SJCRH30 (cell line): ENCODE measurements at places on chromosomes 1 and 21. TPM values are rescaled to one million over a fixed set of nuclear protein-coding genes. Genes with fewer than 3 reads are reported as not detected.

Gene TMPRSS15
- total RNA-seq: not detected in 2 replicates

Gene SLC30A7
- total RNA-seq: 24.8 and 28.8 TPM in 2 replicates

DNA sequence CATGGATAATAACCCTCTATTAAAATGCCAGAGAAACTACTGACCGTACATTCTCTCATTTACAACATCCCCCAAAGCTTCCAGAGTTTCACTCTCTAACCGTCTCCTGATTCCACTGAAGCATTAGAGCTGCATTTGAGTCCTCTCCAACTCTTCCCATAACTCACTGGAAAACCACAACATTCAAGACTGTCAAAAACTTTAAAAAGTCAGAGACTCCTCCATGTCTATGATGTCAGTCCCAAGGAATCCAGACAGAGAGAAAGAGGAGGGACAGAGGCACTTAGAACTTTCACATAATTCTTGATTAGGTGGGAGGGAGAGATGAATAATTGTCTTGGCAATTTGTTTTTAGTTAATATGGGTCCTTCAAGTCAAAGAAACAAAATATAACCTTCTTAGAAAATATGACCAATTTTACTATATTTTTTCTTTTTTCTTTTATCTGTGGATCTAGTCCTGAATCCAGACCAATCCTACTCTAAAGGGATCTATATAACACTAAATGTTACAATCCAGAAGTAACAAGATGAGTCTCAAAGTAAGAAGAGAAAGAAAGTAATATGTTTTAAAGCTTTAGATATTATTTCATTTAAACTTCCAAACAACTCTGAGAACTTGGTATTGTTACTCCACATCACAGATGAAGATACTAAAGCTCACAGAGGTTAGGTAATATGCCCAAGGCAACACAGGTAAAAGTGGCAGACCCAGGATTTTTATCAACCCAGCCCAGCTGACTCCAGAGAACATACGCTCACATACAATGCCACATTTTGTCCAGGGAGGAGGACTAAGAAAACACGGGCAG lies 23.8 kb downstream of the OTUD7B start:
- H3K27me3 ChIP-seq: no peaks in the 10 kb centered on the region
- 0 out of 2 replicates have a peak overlapping the region, but pooled peaks have one; percentile 5 for H3K27ac ChIP-seq
- no peak overlapping the region for H3K4me3 ChIP-seq
- H3K36me3 ChIP-seq: no peaks in the 10 kb centered on the region
- peak; percentile 11 for DNase-seq

DNA sequence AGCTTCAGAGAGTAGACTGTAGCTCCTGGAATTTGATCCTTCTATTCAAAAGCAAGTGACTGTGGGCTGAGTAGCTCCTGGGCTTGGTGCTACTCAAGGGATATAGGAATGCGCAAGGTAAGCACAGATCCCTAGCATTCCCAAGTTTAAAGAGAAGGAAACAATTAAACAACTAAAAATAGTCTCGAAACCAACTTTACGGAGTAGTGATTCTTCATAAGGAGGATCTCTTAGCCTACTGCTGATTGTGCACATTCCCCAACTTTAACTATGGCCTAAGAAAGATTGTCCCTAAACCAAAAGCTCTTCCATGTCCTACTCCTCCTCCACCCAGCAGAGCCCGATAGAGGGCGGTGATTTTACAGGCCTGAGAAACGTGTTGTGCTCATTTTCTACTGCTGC lies 226.5 kb upstream of the CAMK1G start:
- H3K36me3 ChIP-seq: no peaks in the 10 kb centered on the region
- H3K27ac ChIP-seq: no peak overlapping the region
- peaks cover 37% of the 10 kb centered on the region for H3K4me1 ChIP-seq
- no peaks in the 10 kb centered on the region for H3K27me3 ChIP-seq
- no peak for DNase-seq
- no peak overlapping the region for H3K4me3 ChIP-seq

- DNase-seq: no peak
- H3K4me3 ChIP-seq: no peak overlapping the region
- peaks cover 15% of the 10 kb centered on the region for H3K4me1 ChIP-seq
Observed at GRCh38 chr1:225424562-225425200, 3.2 kb downstream of the LBR start.

Gene ADGRL2
- 90.3 and 98.0 TPM in 2 replicates for total RNA-seq

DNA sequence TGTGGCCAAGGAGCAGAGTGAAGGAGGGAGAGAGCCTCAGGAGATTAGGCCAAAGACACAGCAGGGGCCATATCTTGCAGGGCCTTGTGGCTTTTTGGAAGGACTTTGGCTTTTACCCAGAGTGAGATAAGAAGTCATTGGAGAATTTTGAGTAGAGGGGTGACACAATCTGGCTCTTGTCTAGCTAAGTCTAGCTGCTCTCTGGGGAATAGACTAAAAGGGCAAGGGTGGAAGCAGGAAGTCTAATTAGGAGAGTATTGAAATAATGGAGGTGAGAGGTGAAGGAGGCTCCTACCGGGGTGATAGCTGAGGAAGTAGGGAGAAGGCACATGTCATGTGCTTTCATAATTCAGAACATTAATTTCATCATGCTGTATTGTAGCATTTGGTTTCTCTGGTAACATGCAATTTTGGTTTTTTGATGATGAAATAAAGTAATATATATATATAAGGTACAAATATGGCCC lies 34.3 kb upstream of the KCNA3 start:
- H3K4me3 ChIP-seq: no peak overlapping the region
- H3K27me3 ChIP-seq: no peaks in the 10 kb centered on the region
- no peaks in the 10 kb centered on the region for H3K36me3 ChIP-seq
- DNase-seq: no peak
- no peaks in the 10 kb centered on the region for H3K4me1 ChIP-seq
- no peak overlapping the region for H3K27ac ChIP-seq

GRCh38 chr1:110339407-110340206 lies 430 bp downstream of the RBM15 start:
- peak overlapping the region; percentile 97 for H3K4me3 ChIP-seq
- H3K27me3 ChIP-seq: no peaks in the 10 kb centered on the region
- peak overlapping the region; percentile 96 for H3K27ac ChIP-seq
- H3K4me1 ChIP-seq: peaks cover 12% of the 10 kb centered on the region; the same call in 1 of the 2 replicates
- DNase-seq: peak; percentile 42
- peaks cover 38% of the 10 kb centered on the region for H3K36me3 ChIP-seq

Gene ANGEL2
- total RNA-seq: 59.9 and 70.7 TPM in 2 replicates

DNA sequence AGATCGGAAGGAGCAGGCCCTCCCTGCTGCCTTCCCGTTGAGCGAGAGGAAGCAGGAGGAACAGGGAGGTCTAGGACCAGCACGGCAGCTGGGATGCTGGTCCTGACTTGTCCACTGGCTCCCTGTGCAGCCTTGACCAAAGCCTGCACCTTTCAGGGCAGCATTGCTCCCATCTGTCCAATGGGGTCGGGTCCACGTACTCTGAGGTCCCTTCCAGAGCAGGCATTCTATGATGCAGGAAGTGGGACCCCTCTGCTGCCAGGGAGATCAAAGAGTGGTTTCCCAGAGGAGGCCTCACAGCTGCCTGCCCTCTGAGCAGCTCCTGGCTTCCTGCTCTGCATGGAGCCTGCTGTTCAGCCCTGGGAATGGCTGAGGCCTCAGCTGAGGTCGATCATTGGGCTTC lies 21.7 kb upstream of the ZNF362 start:
- no peak overlapping the region for H3K27ac ChIP-seq
- no peaks in the 10 kb centered on the region for H3K27me3 ChIP-seq
- DNase-seq: peak; percentile 78
- H3K4me3 ChIP-seq: no peak overlapping the region

DNA sequence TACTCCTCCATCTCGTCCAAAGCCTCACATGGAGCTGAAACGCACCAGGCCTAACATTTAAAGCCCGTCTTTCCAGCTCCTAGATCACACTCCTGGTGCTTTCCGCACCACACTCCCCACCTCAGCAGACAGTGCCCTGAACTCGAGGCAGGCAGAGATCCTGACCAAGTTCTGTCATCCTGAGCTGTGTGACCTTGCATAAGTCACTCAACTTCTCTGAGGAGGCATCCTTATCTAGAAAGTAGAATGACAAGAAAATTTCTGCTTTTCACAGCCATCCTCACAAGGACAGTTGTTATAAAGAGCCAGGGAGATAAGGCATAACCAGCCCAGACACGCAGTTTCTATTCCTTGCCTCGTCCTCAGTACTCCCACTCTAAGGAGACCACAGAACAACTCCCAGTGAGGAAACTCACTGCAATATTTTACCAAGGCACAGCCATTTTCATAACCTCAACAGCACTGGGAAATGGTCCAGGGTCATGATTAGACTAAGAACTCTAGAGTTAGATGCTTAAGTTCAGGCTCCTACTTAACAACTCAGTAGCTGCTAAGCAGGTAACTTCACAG lies 3.1 kb downstream of the LRP8 start:
- H3K27ac ChIP-seq: no peak overlapping the region
- DNase-seq: no peak
- no peak overlapping the region for H3K4me3 ChIP-seq
- H3K4me1 ChIP-seq: no peaks in the 10 kb centered on the region
- no peaks in the 10 kb centered on the region for H3K27me3 ChIP-seq
- no peaks in the 10 kb centered on the region for H3K36me3 ChIP-seq

Gene CELA3B
- total RNA-seq: not detected in 2 replicates

- H3K36me3 ChIP-seq: no peaks in the 10 kb centered on the region
- no peak overlapping the region for H3K27ac ChIP-seq
- H3K4me1 ChIP-seq: no peaks in the 10 kb centered on the region
- no peak for DNase-seq
Observed at GRCh38 chr1:44406737-44407429, 1.8 kb downstream of the RNF220 start.

Gene CBR3
- total RNA-seq: 2.2 and 2.4 TPM in 2 replicates

Gene OR2L2
- total RNA-seq: not detected in 2 replicates

- DNase-seq: no peak
- no peak overlapping the region for H3K27ac ChIP-seq
- H3K36me3 ChIP-seq: no peaks in the 10 kb centered on the region
Observed at GRCh38 chr1:57798543-57798942, 374.7 kb upstream of the DAB1 start.

Gene CRNN
- total RNA-seq: not detected in 2 replicates

GRCh38 chr1:25875154-25875855 lies at the start of gene PAQR7:
PAQR7 (minus strand) TSS chr1:25875708; CDS start chr1:25863839, 11,869 bp downstream.
- peak within 1 kb of the TSS; percentile 57 for H3K4me3 ChIP-seq
- H3K27ac ChIP-seq: no peak within 1 kb of the TSS
- H3K36me3 ChIP-seq: no peaks in the 10 kb centered on the region
- DNase-seq: peak; percentile 47
- no peaks in the 10 kb centered on the region; the same call in 1 of the 2 replicates for H3K27me3 ChIP-seq
- H3K4me1 ChIP-seq: no peaks in the 10 kb centered on the region

- H3K27ac ChIP-seq: no peak overlapping the region
- H3K4me1 ChIP-seq: no peaks in the 10 kb centered on the region
- H3K4me3 ChIP-seq: no peak overlapping the region
- no peaks in the 10 kb centered on the region for H3K27me3 ChIP-seq
- DNase-seq: no peak
Observed at GRCh38 chr1:85933961-85934360, 222.6 kb downstream of the COL24A1 start.

DNA sequence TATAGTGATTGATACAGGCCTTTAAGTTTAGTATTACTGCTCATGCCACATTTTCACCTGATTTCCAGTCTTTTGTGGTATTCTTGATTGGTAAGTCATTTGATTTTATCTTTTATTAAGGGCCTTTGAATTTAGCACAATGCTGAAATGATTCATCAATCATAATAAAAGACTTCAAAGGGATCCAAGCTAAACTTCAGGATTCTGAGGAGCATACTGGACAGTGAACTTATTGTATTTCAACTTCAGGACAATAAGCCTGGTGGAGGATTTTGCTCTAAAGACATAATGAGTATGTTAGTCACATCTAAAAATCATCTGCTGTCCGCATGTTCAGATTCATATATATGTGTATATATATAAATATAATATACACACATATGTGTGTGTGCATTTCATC lies 233.3 kb downstream of the SETD4 start:
- H3K4me3 ChIP-seq: no peak overlapping the region
- DNase-seq: no peak
- no peaks in the 10 kb centered on the region for H3K36me3 ChIP-seq

DNA sequence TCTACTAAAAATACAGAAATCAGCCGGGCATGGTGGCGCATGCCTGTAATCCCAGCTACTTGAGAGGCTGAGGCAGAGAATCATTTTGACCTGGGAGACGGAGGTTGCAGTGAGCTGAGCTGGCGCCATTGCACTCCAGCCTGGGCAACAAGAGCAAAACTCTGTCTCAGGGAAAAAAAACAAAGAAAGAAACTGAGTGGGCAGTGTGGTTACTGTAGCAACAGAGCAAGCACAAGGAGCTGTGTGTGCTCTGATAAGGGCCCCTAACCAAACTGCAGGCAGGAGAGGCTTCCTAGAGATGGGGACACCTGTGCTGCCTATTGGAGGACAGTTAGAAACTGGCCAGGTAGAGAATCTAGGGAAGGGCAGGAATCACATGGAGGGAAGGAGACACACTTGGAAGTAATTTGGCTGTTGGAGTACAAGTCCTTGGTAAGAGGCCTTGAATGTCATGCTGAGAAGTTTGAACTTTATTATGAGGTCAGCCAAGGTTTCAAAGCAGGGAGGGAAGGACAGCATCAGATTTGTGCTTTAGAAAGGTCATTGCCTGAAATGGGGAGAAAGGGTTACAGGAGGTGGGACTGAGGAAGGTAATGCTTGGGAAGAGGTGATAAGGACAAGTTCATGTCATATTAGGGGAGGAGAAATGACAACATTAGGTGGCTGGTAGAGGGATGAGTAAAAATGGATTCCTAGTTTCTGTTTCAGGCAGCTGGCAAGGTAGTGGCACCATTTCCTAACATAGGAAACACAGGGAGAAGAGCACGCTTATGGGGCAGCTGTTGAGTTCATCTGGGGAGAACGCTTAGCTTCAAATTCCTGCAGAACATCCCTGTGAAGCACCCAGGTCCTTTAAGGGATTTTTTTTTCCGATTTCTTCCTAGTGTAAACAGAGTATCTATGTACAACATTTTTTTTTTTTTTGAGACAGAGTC lies 69.2 kb upstream of the ARTN start:
- H3K27me3 ChIP-seq: no peaks in the 10 kb centered on the region
- H3K4me3 ChIP-seq: no peak overlapping the region
- H3K27ac ChIP-seq: no peak overlapping the region
- H3K4me1 ChIP-seq: peaks cover 13% of the 10 kb centered on the region
- H3K36me3 ChIP-seq: no peaks in the 10 kb centered on the region
- no peak for DNase-seq

- peaks cover 18% of the 10 kb centered on the region for H3K4me1 ChIP-seq
- H3K27me3 ChIP-seq: no peaks in the 10 kb centered on the region
- H3K36me3 ChIP-seq: no peaks in the 10 kb centered on the region
- DNase-seq: no peak
- no peak overlapping the region for H3K4me3 ChIP-seq
- no peak overlapping the region for H3K27ac ChIP-seq
Observed at GRCh38 chr1:219503604-219504003, 109.3 kb downstream of the ZC3H11B start.
